ENCODE measurements at places on chromosomes 5 and 9. TPM values are rescaled to one million over a fixed set of nuclear protein-coding genes. Genes with fewer than 3 reads are reported as not detected.

DNA sequence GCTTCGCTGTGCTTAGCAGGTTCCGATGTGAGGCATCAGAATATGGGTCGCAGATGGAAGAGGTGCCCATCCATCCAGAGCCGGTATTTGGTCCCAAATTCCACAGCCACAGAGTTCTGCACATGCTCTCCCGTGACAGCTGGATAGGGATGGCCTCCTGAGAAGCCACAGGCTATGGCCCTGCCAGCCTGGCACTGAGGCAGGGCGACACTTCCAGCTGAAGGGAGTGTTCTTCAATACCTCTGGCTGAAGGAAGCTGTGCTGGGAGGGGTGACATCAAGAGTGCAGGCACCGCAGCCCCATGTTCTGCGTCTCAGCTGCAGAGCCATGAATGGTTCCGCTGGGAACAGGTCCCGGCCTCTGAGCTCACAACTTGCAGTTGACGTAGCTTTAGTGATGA, 83.4 kb upstream of the SIMC1 start:
- DNase-seq, result no peak

DNA sequence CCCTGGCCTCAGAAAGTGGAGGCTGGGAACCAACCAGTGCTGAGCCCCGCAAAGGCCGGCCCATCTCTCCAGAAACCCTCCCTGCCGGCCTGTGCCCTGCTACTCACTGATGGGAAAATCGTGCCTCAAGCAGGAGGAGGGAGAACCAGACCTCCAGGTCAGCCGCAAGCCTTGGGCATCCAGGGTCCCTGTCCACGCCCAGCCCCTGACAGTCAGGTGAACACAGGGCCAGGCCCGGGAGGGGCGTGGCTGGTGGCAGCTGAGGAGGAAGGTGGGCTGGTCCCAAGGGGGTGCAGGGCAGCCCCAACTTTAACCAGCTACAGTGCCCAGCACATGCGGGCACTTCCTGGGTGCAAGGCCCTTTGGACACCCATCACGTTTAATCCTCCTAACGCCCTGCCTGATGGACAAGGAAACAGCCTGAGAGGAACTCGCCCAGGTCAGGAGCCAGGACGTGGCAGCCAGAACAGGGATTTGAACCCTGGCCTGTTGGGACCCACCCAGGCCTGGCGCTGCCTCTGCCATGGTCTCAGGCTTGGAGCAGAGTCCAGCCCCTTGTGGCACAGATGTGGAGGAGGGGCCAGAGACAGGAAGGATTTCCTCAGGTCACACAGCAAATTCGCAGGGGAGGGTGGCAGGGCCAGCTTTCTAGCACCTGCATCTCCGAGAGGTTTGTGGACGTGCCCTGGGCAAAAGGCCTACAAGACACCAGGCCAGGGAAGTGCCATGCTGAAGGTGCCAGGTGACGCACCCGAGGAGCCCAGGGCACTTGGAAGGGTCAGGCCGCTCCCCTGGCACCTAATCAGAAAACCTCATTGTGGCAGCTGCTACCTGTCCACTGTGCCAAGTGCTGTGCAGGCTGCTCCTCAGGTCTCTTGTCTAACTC, 4.5 kb downstream of the RALGDS start:
- peak; percentile 23 for DNase-seq

Gene CMYA5
- 466 TPM for total RNA-seq

- no peak for DNase-seq
Measured at GRCh38 chr9:88942411-88942810, 48.9 kb upstream of the S1PR3 start.

DNA sequence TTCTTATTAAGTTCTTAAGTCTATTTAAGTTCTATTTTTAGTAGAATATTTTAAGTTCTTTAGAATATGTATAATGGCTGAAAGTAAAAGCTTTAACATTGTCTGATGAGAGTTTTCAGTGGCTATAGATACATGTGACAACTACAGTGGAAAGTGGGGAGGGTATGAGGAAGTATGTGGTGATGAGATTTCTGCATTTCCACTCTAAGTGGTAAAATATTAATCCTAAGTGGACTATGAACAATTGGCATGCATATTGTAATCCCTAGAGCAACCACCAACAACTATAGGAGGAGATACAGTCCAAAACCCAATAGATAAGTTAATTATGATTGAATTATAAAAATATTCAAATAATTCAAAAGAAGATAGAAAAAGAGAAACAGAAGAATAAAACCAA, 183.6 kb downstream of the GADD45G start:
- DNase-seq, result no peak

DNA sequence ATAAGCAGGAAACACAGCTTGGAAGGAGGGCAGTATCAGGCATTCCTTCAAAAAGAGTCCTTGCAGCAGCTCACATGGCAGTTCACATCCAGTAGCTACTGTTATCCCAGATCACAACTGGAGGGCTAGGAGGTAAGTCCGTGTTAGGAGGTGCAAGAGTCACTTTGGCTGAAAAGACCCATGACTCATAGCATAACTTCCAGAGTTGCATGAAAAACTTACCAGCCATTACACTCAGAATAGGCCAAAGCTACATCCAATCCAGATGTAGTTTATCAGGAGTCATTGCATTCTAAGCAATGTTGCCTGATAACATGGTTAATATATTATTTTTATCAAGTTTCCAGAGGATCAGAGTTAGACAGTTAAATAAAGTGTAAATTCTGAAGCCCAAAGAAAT, 1126.4 kb upstream of the SEMA6A start:
- DNase-seq, result no peak

DNA sequence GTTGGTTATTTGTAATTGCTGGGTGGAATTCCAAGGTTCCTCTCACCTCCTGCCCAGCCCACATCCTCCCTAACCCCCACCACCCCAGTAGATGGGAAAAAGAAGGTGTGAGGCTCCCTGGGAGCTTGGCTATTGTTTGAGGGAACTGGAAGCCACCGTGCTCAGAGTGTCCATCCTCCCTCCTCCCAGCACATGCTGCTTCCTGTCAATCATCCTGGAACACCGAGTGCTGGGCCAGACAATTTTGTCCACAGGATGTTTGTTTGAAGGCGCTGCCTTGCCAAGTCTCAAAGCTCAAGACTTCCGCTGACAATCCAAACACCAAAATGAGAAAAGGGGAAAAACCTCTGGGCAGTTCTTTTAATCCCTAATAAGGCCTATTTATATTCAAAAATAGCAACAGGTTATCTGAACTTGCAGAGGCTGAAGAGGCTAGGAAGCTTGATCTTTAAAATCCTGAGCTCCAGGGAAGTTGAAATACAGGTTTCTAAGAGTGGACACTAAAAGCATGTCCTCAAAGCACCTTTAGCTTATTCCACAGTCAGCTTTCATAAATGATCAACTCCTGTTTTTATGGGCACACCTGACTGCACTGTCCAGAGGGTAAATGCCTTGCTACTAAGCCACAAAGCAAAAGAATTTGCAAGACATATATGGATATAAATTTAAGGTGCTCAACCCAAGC, 286.7 kb downstream of the NFIB start:
- peak; percentile 76 for DNase-seq

DNA sequence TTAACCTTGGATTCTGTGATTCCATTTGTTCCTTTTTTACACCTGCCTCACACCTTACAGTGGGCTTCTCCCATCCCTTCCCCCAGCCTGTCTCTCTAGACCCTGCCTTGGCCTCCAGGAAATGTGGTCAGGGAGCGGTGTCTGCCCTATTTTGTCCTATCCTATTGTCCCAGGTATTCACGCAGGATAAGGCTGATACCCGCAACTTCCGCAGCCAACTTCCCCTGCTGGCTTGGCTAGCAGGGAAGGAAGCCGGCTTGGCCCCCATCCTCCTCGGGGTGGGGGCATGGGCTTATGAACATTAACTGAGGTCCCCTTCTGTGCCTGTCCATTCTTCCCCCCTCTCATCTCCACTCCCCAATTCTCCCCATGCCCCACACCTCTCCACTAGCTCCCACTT, 3.5 kb downstream of the CSF1R start:
- no peak for DNase-seq

GRCh38 chr9:133539991-133540697, 5.6 kb downstream of the ADAMTSL2 start:
- DNase-seq, result no peak

DNA sequence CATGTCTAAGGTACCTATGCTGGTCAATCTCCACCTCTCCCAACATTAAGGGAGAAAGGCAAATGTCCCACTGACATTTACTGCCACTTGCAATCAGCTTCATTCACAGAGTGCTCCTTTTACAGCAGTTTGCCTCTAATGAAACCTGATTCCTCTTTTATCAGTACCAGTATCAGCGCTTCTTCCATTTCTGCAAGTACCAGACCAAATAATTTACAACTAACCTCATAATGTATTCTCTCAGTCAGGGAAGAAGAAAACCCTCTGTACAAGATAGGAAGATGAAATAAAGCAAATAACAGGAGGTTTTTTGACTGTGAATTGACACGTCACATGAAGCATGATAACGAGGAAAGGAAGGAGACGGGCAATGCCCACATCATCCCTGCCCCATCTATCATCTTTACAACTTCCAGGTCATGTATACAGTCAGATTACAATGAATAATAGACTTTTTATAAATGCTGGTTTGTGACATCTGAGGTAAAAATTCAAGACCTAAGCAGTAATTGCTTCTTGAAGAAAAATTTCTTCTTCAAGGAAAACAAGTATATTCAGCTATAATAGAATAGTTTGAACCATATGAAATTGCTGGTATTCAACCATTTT, 21.9 kb downstream of the ABITRAM start:
- no peak for DNase-seq

GRCh38 chr5:174688441-174689354, 35.7 kb upstream of the MSX2 start:
- DNase-seq, result no peak
